Activated naive CD4-positive, alpha-beta T cell treated with anti-CD3 and anti-CD28 coated beads, Interleukin-2, amount 10 ng/mL, durations not matched to agents 7 days and 5 days (primary cell): ENCODE measurements at places on chromosomes 1 and 21.
A peak's percentile ranks its signal among the peaks of the same experiment; 100 is the strongest.

- DNase-seq, result no peak
These were observed 101.5 kb downstream of the COLGALT2 start for GRCh38 chr1:183936009-183936408.

GRCh38 chr1:40312238-40313205, 4.6 kb downstream of the COL9A2 start:
- DNase-seq, result peak; percentile 50

DNA sequence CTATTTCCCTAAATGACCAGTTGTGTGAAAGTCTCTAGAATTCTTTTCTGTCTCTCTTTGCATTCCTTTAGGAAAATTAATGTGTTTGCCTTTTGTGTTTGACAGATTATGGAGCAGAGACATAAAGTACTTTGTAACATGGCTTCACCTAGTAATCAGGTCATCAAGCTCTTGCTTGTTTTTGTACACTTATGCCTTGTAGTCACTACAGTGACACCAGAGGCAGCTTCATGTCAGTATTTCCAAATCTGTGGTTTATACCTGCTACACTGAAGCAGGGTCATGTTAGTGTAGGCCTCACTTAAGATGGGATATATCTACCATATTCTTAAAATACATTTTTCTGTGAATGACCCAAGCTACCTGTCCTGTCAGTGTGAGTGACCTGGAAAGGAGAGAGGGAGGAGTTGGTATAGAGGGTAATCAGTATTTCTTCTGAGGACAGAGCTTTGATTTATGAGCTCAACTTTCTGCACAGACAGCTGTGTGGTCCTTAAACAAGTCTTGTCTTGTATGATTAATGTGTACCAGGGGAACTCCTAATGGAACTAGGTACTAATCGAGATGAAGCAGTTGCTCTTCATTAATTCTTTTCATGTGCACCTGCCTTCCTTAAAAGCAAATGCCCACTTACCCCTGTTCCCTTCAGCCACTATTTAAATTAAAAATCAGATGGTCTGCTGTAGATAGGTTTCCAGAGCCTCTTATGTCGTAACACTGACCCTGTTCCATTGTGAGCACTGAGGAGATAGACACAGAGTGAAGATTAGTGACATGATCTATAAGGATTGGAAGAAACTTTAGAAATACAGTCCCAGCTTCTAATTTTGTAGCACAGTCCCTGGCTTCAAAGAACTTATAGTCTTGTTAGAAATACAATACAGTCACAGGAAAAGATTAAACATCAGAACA, 45.7 kb downstream of the MACO1 start:
- no peak for DNase-seq

DNA sequence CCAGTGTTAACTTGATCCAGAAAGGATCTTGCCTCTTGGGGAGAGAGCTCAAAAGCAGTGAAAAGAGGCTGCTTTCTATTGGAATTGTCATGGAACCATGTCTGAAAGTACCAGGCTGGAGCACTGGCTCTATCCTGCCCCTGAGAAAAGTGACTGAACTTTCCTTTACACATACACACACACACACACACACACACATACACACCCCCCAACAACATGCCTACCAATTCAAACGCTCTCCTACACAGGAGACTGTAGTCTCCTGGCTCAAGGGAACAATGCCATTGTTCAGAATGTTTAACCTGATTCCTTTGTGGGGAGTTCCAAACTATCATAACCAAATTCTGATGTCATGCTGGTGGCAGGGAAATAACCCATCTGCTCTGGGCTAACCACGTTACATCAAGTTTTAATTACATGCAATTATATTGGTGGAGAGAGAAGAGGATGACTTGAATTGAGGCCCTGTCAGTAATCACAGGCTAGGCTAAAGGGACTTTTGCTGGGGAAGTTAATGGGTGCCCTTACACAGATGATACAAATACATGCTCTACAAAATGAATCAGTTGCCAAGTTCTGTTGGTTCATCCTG, 52.3 kb upstream of the DUSP10 start:
- DNase-seq, result no peak

- no peak for DNase-seq
These were observed 667 bp upstream of the NID1 start for GRCh38 chr1:236065509-236066005.

GRCh38 chr1:90347366-90347765, 352.5 kb downstream of the ZNF326 start:
- no peak for DNase-seq

DNA sequence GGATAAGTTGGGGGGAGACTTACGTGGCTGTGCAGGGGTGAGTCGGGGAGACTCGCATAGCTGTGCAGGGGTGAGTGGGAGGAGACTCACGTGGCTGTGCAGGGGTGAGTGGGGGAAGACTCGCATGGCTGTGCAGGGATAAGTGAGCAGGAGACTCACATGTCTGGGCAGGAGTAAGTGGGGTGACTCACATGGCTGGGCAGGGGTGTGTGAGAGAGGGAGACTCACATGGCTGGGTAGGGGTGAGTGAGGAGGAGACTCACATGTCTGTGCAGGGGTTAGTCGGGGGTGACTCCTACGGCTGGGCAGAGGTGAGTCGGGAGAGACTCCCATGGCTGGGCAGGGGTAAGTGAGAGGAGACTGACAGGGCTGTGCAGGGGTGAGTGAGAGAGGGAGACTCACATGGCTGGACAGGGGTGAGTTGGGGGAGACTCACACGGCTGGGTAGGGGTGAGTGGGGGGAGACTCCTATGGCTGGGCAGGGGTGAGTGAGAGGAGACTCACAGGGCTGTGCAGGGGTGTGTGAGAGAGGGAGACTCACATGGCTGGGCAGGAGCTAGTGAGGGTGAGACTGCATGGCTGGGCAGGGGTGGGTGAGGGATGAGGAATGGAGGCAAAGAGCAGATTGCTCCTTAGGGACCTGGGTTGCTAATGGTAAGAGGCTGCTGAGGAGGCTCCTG, 56.0 kb upstream of the ABCG1 start:
- peak; percentile 34 for DNase-seq

GRCh38 chr1:215772151-215772550, 205.0 kb downstream of the KCTD3 start:
- DNase-seq, result no peak
